ENCODE measurements at places on chromosomes 16 and 17. TPM values are rescaled to one million over a fixed set of nuclear protein-coding genes. Genes with fewer than 3 reads are reported as not detected.

- peak; percentile 47 for DNase-seq
Observed at GRCh38 chr16:20850981-20851380, 44.7 kb downstream of the REXO5 start.

GRCh38 chr16:67372664-67373063, 20.6 kb downstream of the TPPP3 start:
- peak; percentile 41 for DNase-seq

DNA sequence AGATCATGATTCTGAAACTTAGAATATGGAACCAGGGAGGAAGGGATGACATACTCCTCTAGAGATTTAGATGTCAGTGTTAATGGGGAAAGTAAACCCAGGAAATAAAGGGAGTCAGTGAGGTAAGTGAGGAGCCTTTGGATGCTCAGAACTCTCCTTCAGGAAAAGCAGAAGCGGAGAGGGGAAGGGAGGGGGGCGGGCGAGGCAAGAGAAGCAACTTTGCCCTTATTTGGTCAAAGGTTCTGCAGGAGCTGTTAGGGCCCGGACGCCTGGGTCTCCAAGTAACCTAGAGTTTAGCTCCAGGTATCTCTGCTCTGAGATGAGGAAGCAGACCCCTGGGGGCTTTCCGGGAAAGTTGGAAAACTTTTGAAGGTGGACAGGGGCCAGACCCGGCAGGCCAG, 1.3 kb downstream of the PFN1 start:
- DNase-seq: no peak

- DNase-seq: no peak
Observed at GRCh38 chr17:82263641-82264040, 9.9 kb downstream of the CSNK1D start.

DNA sequence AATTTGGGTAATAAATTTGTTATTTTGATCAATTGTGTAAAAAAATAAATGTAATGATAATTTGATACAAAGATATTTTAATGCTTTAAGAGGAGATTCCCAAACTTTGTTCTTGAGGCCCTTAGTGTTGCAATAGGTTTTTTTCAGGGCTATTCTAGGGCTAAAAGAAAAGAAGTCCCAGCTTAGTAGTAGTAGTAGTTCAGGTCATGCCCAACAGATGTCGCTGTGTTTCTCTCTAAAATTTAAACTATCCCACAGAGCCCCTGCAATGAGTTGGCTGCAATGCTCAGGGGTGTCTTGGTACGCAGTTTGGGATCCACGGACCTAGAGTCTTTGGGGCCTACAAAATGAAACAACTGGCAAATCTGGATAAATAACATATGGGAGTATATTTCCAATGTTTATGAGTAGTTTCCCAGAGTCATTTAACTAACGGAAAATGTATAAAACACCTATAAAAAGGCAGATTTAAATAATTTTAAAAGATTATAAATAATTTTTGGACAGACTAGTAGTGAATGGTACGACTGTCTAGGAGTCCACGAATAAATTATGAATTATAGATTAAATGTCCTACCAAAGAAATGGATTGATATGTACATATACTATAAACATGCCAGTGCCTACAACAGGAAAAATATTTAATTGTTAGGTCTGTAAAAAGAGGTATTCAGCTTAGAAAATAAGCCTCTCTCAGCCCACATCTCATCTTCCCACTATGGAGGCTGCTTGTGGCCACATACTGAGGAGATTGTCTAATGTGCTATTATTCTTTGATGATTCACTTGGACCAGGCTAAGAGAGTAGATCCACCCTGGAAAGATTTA, 228.5 kb upstream of the PMFBP1 start:
- DNase-seq: peak; percentile 76

- peak; percentile 65 for DNase-seq
Observed at GRCh38 chr16:69741951-69742904, 12.5 kb downstream of the NOB1 start.

- no peak for DNase-seq
Observed at GRCh38 chr17:9488556-9488955, 87.1 kb downstream of the STX8 start.

DNA sequence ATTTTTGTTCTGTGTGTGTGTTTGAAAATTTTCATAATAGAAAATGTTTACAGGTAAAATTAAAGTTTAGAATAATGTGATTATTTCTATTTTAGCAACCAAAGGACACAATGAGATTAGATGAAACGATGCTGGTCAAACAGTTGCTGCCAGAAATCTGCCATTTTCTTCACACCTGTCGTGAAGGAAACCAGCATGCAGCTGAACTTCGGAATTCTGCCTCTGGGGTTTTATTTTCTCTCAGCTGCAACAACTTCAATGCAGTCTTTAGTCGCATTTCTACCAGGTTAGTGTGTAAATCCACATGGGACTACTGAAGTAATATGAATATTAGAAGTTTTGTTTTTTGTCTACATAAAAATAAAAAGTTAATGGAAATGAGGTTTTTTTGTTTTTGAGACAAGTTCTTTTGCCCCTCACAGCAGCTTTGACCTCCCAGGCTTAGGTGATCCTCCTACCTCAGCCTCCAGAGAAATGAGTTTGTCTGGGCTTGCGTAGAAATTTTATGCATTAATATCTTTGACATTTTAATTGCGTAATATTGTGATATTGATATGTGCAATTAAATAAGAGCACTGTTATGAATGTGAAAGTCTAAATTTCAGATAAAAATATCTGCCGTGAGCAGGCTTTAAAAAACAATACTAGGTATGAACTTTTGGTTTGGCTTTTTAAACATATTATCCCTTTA, 68.5 kb downstream of the NF1 start:
- no peak for DNase-seq

- no peak for DNase-seq
Observed at GRCh38 chr17:60040843-60041242, 37.9 kb downstream of the HEATR6 start.

GRCh38 chr16:84032458-84033178, 10.0 kb downstream of the SLC38A8 start:
- no peak for DNase-seq

The CCL3 gene
- not detected for total RNA-seq

The FMNL1 gene
- 5.2 TPM for total RNA-seq

The SPNS1 gene
- 33.2 TPM for total RNA-seq
